A549 treated with RU486 at 1 μM for 4 hours (cell line): ENCODE measurements at places on chromosomes 13 and 19. TPM values are rescaled to one million over a fixed set of nuclear protein-coding genes. Genes with fewer than 3 reads are reported as not detected.

The SH3GL1 gene
- total RNA-seq = 45.3 to 64.3 TPM (median 56.8 TPM) in 5 replicates

The ATP1A3 gene
- total RNA-seq = 3.5 to 5.7 TPM (median 5.1 TPM) in 5 replicates

The GJA3 gene
- 0.77 to 1.2 TPM (median 0.98 TPM) in 5 replicates for total RNA-seq

The CASP14 gene
- not detected in 5 replicates for total RNA-seq

The ADGRE3 gene
- not detected in 5 replicates for total RNA-seq

The PRR22 gene
- total RNA-seq = 1.7 to 3.5 TPM (median 2.5 TPM) in 5 replicates

The HCST gene
- 0.18 to 0.64 TPM (median 0.27 TPM) in 3 of 5 replicates, not detected in the others for total RNA-seq

The C19orf85 gene
- total RNA-seq = not detected in 5 replicates
